ENCODE measurements at places on chromosomes 5 and 9.

- DNase-seq: no peak
Measured at GRCh38 chr9:20048985-20049384, 260.1 kb upstream of the SLC24A2 start.

- no peak for DNase-seq
Measured at GRCh38 chr9:70053864-70054263, 10.2 kb downstream of the MAMDC2 start.

DNA sequence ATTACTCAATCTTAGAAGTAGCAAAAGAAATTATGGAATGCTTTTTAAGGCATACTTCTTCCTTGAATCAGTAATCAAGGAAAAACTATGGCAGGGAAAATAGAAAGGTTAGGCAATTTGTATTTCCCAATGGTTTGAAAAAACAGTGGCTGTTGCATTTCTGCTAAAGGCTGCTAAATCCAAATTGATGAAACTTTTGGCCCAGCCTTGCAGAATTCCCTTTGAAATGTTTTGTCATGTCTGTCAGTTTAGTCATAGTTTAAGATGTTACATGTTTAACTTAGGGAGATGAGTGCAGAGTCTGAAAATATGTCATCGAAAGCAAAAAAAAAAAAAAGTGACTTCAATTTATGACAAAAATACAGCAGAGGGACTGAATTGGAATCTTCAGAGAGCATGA is 878.9 kb upstream of the WWC1 start:
- DNase-seq: peak; percentile 5

DNA sequence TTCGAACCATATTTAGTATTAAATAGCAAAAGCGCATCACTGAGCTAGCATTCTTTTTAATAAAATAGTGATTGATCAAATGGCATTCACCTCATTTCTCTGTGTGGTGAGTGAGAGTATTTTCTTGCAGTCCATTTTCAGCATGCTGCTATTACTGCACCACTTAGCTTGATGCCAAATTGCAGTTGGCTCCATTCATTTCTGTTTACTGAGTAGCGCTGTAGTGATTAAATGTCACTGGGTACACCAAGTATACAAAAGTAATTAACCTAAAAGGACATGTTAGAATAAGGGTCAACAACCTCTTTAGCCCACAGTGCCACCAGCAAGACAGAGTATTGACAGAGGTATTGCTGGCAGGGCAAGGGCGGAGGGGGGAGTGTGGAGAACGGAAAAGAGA is 122.0 kb downstream of the TLE4 start:
- DNase-seq: no peak

GRCh38 chr5:41334221-41334620 is 120.9 kb upstream of the C6 start:
- DNase-seq: no peak

- DNase-seq: no peak
Measured at GRCh38 chr9:134025606-134026541, 593 bp downstream of the BRD3OS start.

DNA sequence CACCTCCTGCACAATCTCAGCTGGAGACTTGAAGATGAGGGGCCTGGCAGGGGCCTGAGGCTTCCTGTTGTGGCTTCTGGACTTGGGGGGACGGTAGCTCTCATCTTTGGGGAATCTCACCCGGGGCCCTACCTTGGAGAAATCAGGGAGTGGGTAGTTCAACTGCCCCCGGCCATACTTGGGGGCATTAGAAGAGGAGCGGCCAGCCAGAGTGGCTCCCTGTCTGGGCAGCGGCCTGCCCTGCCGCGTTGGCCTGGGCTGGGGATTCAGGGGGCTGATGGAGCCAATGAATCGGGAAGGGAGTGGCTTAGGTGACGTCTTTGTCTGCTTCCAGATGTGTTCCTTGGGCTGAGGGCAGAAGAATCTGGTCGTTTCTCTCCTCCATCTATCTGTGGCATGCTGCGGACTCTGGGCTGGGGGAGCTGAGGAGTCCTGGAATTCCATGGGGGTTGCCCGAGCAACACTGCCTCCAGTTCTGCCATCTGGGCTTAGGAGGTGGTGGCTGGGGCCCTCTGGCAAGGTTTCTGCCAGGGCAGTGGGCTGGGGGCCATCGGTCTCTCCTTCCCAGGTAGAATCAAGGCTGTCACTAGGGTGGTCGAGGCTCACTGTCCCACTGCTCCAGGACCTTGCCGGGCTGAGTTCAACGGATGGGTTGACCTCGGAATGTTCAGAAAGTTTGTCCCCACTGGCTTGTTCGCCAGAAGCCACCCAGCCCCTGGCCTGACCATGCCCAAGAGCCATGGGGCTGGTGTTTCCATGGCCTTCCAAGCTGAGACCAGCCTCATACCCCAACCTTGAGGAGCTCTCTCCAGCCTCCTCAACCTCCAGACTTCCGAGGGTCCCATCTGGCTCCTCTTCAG is 11.0 kb downstream of the AKNA start:
- DNase-seq: no peak

GRCh38 chr5:115810761-115811160 is 5.7 kb downstream of the CDO1 start:
- DNase-seq: no peak

DNA sequence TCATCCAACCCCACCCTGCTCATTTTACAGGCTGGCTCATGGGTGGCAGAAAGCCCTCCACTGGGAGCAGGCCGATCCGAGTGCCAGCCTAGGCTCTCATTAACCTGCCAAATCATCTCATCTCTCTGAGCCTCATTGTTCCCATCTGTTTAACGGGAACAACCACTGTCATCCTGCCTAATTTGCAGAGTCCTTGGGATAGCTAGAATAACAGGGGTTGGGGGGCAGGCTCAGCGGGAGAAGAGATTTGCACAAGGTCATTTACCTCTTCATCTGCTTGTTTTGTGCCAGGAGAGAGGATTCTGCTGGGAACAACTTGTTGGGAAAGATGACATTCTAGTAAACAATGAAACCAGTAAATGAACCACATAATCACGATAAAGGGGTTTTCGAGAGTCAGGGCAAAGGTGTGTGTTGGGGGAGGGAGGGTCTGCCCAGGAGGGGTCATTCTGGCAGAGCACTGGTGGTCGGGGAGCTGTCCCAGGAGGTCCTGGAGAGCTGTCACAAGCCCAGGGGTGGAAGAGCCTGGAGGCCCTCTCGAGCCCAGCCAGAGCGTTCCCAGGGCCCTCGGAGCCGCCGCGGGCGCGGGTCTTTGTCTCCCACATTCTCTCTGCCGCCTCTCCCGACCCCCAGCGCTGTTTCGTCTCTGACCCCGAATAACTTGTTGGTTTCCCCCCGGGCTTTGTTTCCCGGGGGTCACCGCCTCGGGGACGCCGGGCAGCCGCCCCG is 22.8 kb upstream of the NDST1 start:
- DNase-seq: no peak

GRCh38 chr5:150137168-150137957 is 18.3 kb downstream of the PDGFRB start:
- DNase-seq: no peak

- no peak for DNase-seq
Measured at GRCh38 chr5:157571357-157571827, 4.2 kb downstream of the ADAM19 start.

DNA sequence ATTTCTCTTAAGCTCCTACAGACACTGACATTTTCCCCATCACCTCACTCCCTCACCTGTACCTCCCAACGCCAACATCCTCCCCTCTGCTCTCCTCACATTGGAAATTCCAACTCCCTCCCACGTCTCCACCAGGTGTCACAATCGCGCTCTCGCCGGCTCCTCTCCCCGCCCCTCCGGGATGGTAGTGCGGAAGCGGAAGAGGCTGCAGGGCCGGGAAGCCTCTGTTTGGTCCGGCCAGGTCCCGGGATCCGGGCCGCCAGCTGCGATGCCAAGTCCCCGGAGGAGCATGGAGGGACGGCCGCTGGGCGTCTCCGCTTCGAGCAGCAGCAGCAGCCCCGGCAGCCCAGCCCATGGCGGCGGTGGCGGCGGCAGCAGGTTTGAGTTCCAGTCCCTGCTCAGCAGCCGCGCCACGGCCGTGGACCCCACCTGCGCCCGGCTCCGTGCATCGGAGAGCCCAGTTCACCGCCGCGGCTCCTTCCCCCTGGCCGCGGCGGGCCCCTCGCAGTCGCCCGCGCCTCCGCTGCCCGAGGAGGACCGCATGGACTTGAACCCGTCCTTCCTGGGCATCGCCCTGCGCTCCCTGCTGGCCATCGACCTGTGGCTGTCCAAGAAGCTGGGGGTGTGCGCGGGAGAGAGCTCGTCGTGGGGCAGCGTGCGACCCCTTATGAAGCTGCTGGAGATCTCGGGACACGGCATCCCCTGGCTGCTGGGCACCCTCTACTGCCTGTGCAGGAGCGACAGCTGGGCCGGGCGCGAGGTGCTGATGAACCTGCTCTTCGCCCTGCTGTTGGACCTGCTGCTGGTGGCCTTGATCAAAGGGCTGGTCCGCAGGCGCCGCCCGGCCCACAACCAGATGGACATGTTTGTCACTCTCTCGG is at the start of gene PLPP6:
Gene PLPP6 (plus strand): TSS at position 187 of the 881 bp plus-strand sequence. CDS start 82 bp downstream, at position 269.
- peak; percentile 69 for DNase-seq

- DNase-seq: peak; percentile 76
Measured at GRCh38 chr9:120946259-120946658, 19.7 kb upstream of the TRAF1 start.
